SW 1271 (cell line): ENCODE measurements at places on chromosomes 6 and 20.

GRCh38 chr6:42177514-42178364 lies 4.6 kb downstream of the GUCA1A start:
- no peak for DNase-seq

GRCh38 chr6:22071270-22072041 lies 225.4 kb downstream of the PRL start:
- DNase-seq, result no peak

GRCh38 chr6:52059821-52060220 lies 27.6 kb downstream of the PKHD1 start:
- no peak for DNase-seq

DNA sequence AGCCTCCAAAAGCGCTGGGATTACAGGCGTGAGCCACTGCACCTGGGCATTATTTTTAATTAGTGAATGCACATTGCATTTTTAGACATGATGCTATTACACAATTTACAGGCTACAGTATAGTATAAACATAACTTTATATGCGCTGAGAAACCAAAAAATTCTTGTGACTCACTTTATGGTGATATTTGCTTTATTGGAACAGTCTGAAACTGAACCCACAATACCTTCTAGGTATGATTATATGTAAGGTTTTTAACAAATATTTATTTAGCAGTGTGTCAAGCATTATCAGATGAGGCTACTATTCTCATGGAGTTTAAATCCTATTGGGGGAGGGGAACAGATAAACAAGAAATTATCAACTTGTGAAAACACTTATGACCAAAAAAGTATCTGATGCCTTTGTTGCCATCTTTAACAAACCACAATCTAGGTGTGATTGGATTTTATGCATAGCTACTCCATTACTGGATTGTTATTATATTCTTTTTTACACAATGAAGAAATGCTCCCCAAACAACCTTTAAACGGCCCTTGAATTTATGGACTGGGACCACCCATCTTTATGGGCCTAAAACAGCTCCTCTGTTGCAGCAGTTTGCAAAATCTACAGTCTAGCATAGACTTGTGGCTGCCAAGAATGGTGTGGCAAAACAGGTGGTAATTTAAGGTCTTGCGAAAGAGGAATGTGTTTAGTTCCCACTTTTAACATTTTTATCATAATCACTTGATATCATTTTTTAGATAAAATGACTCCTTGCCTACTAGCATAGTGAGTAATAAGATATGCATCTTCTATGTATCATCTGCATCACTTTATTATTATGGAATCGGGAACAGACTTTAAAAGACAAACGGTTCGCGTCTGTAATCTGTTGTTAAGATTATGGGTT lies 159.2 kb upstream of the C6orf118 start:
- no peak for DNase-seq

DNA sequence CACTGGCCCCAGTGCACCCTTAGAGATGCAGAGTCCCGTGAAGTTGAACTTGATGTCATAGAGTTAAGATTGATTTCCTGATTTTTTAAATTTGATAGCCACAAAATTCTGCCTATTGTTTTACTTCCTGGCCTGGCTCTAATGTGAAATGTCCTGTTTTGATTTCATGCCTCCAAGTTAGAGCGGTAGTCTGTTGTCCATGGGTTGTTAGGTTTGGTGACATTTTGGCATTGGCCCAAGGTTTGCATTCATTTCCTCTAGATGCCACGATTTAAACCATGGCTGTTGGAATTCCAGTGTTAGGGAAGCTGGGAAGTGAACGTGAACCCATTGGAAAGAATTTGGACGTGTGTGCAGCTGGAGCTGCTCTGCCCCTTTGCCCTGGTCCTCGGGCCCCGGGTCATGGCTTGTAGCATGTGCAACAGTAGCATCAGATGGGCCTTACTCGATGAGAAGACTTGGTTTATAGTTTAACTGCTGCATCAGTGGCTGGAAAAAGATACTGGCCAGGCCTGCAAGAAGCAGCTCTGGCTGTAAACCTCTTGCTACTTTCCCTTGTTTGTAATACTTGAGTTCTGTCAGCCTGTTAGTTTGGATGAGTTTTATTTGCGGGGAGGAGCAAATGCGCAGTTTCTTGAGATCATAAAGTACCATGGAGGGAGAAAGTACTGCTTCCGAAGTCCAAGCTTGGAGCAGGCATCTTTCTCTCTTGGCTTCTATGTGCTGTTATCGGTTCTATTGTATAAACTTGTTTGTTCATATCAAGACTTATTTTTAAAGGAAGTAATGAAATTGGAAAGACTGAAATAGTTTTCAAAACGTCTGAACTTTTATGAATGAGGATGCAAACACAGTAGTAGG lies 121.4 kb upstream of the CLDN20 start:
- no peak for DNase-seq

GRCh38 chr6:40819182-40819834 lies 219.7 kb downstream of the UNC5CL start:
- DNase-seq, result no peak
